ENCODE measurements at places on chromosomes 1 and 21.
A peak's percentile ranks its signal among the peaks of the same experiment; 100 is the strongest.

GRCh38 chr1:27968692-27969091, 8.9 kb downstream of the XKR8 start:
- DNase-seq: peak; percentile 50

DNA sequence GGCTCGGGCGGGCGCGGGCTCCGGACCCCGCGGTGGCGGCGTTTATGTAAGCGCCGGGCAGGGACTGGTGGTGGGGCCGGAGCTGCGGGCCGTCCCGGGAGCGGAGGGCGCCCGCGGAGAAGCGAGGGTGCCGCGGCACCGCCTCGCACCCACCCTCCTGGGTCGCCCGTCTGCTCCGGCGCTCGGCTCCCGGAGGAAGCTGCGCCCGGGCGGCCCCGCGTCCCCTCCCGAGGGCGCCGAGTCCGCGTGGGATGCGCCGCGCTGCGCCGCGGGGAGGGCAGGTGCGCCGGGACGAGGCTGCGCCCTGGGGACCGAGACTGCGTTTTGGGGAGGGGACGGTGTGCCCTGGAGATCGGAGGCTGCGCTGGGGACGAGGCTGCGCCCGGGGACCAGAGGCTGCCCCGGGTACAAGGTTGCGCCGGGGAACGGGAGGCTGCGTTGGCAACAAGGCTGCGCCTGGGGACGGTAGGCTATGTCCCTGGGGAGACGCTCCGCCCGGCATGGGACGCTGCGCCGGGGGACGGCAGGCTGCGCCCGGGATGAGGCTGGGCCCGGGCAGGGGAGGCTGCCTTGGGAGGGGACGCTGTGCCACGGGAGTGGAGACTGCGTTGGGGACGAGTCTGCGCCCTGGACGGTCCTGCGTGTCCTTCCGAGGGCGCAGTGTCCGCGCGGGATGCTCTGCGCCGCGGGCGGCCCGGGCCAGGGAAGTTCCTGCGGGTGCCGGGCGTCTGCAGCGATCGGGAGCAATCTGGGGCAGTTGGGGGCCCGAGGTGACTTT, 627 bp downstream of the ADARB1 start:
- DNase-seq: peak; percentile 33

- no peak for DNase-seq
Measured at GRCh38 chr21:29053011-29053553, 20.4 kb downstream of the CCT8 start.

GRCh38 chr1:187051618-187052232, 223.0 kb downstream of the PLA2G4A start:
- DNase-seq: peak; percentile 46

- no peak for DNase-seq
Measured at GRCh38 chr21:45406801-45407628, 2.0 kb downstream of the COL18A1 start.

- peak; percentile 87 for DNase-seq
Measured at GRCh38 chr21:32770871-32771523, 558 bp downstream of the PAXBP1 start.

DNA sequence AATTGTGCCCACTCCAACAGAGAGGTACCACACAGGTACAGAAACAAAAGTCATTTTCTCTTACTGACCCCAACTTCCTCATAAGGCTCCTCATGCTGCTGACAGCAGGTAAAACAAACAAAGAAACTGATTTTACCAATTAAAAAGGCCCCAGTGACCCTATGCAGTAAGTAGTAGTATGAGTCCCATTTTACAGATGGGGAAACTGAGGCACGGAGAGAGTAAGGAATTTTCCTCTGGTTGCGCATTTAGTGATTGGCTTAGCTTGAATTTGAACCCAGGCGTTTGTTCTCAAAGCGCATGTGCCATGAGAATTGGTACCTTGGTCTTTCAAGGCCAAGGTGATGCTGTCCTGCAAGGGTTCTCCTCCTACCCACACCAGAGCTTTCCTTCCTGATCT, 66.1 kb upstream of the ZBTB40 start:
- no peak for DNase-seq

Data from suppressor macrophage treated with lipopolysaccharide for 1 hour (primary cell).